Adrenal gland (tissue), 19 donors: ENCODE measurements at places on chromosomes 11 and 22.

- DNase-seq, result no peak
These were observed 24.7 kb downstream of the GAL start for GRCh38 chr11:68709062-68709461.

DNA sequence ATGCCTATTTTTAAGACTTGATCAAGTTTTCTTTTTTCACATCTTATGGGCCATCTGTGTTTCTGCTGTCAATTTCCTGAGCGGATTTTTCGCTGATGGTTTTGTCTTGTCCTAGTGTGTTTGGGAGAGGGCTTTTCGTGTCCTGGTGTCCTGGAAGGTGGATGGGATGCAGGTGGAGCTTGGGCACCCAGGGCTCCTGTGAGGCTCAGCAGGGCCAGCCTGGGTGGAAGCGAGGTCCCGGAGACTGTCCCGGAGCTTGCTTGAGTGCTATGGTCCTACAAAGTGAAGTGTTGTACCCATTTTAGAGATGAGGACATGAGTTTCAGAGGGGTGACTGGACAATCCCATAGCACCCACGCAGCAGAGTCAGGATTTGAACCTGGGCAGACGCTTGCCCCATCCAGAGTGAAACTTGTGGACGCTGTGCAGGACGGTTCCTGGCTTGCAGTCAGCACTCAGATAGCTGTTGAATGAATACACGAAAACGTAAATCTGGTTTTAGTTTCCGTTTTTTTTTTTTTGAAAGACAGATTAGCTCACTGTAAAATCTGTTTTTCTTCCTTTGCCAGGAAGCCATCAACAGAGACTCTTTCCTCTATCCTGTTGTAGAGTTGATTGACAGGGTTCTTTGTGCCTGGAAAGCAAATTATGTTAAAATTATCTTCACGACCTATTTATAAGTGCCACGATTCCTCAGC lies 64.1 kb downstream of the TBC1D22A start:
- no peak for DNase-seq

- DNase-seq, result peak; percentile 48
These were observed 857.0 kb downstream of the KCNA4 start for GRCh38 chr11:29159552-29160465.

- no peak for DNase-seq
These were observed 44.6 kb upstream of the PPARA start for GRCh38 chr22:46105494-46106278.

DNA sequence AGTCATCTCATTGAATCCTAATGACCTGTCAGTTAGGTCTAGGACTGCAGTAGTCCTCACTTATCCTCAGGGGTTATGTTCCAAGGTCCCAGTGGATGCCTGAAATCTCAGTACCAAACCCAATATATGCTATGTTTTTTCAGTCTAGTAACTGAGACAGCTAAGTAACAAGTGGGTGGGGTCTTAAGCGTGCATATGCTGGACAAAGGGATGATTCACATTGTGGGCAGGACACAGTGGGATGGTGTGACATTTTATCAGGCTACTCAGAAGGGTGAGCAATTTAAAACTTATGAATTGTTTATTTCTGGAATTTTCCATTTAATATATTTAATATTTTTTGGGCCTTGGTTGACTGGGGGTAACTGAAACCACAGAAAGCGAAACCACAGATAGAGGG lies 29.0 kb downstream of the DDX10 start:
- no peak for DNase-seq

- DNase-seq, result no peak
These were observed 24.9 kb downstream of the DDX6 start for GRCh38 chr11:118766035-118766434.

DNA sequence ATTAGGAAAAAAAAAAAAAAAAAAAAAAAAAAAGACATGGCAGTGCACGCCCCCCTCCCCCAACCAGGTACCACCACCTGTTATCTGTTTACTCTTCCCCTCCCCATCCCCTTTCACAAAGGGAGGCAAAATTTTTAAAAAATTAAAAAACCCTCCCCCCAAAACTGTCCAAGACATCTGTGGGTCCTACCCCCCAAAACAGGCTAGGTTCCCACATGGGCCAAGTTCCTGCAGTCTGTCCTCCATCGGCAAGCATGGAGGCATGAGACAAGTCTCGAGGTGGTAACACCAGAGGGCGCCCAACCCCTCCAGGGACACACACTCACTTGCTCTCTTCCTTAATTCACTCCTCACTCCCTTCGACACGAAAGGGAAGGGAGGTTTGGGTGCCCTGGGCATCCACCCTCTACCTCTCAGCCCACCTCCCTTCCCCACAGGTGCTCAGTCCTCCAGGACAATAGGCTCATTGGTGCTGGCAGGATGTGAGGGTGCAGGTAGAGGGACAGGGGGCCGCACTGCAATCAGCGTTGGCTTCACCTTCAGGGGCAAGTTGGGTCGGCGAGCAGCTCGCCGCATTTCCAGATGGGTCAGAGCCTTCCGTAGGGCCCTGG lies 2.2 kb upstream of the TUT1 start:
- DNase-seq, result peak; percentile 70

- DNase-seq, result peak; percentile 55
These were observed 9.0 kb downstream of the CDC42EP1 start for GRCh38 chr22:37569009-37569920.

DNA sequence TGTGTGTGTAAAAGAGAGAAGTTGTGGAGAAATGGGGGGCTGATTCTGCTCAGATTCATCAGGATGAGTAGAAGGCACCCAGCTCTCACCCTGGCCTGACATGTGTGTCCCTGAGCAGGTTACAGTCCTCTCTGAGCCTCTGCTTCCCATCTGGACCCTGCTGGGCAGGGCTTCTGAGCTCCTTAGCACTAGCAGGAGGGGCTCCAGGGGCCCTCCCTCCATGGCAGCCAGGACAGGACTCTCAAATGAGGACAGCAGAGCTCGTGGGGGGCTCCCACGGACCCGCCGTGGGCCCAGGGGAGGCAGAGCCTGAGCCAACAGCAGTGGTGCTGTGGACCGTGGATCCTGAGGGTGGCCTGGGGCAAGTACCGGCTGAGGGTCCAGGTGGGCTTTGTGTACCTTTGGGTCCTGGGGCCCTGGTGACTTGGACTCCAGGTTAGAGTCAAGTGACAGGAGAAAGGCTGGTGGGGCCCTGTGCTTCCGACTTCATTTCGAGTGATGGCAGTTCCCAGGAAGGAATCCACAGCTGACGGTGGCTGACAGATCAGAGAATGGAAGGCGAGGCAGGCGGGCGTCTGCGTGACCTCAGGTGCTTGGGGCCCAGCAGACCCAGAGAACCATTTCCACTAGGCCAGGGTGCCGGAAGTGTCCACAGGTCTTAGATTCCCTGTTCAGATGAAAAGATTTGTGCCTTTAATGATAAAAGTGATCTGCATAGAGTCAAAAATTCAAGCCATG lies 21.9 kb downstream of the NEAT1 start:
- peak; percentile 68 for DNase-seq

- no peak for DNase-seq
These were observed 137.7 kb upstream of the BLID start for GRCh38 chr11:122253589-122254231.

GRCh38 chr11:115267871-115268270 lies 236.3 kb downstream of the CADM1 start:
- DNase-seq, result no peak

DNA sequence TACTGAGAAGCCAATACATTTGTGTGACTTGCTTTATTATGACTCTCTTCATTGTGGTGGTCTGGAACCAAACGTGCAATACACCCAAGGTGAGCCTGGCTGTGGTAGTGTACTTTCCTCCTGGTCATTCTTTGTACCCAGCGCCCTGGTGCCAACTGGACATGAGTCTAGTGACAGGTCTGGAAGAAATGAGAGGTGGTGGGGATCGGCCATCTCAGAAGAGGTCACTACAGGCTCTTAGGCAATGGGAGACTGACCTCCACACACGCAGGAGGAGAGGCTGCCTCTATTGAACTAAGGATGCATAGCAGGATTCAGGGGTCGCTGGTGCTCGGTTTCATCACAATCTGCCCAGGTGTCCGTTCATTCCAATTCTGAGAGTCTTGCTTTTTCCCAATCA lies 56.4 kb upstream of the RTL6 start:
- DNase-seq, result no peak

- no peak for DNase-seq
These were observed 69.4 kb upstream of the CLMP start for GRCh38 chr11:123264431-123264780.

- DNase-seq, result no peak
These were observed 1.0 kb downstream of the PGGHG start for GRCh38 chr11:289712-290620.

- DNase-seq, result no peak
These were observed 22.5 kb downstream of the FADS3 start for GRCh38 chr11:61868571-61869428.

GRCh38 chr11:73320763-73321603 lies 12.9 kb downstream of the ARHGEF17 start:
- no peak for DNase-seq

GRCh38 chr11:45031912-45032519 lies 81.3 kb upstream of the TP53I11 start:
- DNase-seq, result no peak

DNA sequence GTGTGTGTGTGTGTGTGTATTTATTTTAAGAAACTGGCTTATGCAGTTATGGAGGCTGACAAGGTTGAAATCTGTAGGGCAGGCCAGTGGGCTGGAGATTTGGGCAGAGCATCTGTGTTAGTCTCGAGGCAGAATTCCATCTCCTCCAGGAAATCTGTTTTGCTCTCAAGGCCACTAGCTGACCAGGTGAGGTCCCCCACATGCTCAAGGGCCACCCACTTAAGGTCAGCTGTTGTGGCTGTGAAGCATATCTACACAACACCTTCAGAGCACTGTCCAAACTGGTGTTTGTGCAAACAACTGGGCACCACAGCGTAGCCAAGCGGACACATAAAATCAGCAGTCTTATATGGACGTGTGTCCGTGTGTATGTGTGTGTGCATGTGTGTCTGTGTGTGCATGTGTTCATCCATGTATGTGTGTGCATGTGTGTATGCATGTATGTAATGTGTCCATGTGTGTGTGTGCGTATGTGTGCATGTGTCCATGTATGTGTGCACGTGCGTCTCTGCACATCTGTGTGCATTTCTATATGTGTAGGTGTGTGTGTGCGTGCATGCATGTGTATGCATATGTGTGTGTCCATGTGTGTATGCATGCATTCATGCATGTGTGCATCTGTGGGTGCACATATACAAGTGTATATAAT lies 400.9 kb downstream of the BRD1 start:
- DNase-seq, result no peak

DNA sequence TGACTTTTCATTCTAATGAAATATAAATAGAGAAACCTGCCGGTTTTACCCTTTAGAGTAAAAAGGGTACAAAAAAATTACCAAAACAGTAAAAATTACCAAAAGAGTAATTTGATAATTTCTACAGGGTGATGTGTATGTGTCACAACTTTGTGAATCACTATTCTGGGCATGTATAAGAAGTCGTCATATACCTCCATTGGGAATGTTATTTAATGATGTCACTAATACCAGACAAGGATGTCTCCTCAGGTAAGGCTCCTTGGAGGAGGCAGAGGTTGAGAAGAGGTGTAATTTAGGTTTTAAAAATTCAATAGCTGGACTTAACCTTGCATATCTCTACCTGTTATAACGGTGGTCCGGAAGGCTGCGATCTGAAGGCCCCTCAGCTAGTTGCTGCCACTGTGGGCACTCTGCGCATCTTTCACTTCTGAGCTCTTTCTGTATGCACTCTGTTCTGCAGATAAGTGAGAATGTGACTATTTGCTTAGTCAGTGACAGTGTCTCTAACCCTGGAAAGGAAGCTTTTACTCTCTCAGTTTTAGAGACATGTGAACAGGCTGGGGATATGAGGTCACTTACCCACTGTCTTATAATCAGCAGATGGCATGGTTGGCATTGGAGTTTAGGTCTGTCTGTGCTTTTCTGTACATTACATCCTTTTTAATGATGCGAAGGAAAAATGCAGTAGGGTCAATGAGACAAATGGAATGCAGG lies 987 bp upstream of the NCR3LG1 start:
- DNase-seq, result no peak

DNA sequence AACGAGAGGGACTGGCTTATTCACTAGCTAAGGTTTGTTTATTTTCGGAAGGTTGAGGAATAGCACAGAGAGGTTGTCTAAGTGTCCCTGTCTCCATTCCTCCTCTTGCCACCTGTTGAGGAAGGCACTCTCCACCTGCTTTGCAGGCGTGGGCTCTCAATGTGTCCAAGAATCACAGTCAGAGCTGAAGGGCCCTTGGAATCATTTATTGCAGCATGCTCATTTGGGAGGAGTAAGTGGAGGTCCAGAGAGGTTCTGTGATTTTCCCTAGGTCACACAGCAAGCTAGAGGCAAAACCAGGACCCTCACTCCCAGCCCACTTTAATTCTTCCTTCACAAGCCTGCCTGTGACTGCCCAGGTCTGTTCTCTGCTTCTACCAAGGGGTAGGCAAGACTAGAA lies 21.3 kb downstream of the ZBTB16 start:
- no peak for DNase-seq

DNA sequence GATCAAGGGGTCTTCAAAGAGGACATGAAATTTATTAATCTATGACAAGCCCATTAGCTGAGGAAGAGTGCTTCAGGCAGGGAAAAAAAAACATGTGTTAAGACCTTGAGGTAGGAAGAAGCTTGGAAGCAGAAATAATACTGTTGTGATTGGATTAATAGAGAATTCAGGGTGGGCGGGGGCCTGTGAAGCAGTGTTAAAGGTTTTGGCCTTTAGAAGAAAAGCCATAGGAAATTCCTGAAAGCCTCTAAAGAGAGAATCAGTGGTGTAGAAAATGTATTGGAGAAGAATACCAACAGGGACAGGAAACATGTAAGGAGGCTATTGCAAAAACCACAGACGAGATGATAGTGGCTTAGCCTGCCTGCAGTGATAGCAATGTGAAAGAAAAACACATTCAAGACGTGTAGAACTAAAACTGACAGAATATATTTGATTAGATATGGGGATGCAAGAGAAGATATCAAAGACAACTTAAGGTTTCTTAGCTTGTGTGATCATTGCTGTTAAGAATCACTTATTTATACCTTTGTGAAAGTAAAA lies 404.4 kb upstream of the ANO3 start:
- no peak for DNase-seq

DNA sequence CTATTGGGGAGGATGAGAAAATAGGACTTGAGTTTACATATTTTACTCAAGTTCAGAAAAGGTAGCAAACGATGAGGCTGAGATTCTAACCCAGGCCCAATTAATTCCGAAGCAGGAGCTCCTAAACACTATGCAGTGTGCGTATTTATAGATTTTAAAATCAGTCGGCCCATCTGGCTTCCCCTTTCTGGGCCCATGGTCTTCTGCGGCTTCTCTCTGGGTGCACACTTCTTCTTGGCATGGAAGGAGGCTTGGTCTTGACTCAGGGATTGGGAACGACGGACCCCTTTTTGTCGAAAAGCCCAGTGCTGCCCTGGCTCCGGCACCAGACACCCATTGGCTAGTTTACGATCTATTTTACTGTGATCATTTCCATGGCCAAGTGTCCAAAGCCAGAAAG lies 1433.8 kb downstream of the BRD1 start:
- no peak for DNase-seq

DNA sequence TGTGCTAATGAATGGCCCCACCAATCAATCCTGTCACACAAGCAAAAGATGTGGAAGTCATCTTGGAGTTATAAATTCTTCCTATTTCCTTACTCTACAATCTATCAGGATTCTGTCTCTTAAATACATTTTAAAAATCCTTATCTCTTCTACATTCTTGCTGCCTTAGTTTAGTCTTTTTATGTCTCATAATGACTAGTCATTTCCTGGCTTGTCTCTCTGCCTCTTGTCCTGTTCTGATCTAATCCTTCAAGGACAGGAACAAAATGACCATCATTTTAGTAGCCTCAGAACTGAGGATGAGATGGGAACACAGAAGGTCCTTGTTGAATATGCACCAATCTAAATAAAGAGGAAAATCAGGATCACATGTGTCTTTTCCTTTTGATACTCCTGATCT lies 56.6 kb upstream of the LIN7C start:
- DNase-seq, result no peak
